ENCODE measurements at places on chromosomes 12 and 14.

DNA sequence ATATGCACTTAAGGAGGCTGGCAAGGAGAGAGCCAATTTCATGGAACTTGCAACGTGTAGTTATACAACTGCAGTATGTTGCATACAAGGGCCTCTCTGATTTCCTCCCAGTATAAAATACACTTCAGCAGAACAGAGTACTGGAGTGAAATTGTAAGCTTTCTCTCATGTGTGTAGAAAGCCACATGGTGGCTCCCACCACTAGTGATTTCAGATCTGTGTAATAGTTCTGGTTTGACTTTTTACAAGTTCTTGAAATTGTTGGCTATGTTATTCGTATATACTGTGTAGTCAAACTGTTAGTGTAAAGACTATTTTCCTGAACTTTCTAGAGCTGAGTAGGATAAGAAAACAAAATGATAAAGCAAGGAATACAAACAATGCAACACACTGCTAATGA, 16.4 kb upstream of the LMO3 start:
- DNase-seq: no peak

DNA sequence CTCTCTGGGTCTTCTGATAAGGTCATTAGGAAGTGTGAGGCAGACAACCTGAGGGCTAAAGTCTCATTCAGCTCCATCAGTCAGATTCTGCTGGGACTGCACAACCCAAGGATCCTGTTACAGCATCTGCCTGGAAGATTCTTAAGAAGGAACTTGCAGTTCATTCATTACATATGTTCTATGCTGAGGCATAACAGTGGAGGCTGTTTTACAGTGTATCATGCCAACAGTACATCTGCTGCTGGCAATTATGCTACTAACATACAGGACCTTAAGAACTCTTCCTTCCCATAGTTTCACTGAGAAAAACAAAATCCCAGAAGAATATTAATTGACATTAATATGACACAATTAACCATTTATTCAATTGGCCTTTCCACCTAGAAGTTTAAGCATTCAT, 968.6 kb downstream of the DIO2 start:
- no peak for DNase-seq

- DNase-seq: no peak
Observed at GRCh38 chr14:54532111-54533012, 22.7 kb downstream of the CGRRF1 start.

DNA sequence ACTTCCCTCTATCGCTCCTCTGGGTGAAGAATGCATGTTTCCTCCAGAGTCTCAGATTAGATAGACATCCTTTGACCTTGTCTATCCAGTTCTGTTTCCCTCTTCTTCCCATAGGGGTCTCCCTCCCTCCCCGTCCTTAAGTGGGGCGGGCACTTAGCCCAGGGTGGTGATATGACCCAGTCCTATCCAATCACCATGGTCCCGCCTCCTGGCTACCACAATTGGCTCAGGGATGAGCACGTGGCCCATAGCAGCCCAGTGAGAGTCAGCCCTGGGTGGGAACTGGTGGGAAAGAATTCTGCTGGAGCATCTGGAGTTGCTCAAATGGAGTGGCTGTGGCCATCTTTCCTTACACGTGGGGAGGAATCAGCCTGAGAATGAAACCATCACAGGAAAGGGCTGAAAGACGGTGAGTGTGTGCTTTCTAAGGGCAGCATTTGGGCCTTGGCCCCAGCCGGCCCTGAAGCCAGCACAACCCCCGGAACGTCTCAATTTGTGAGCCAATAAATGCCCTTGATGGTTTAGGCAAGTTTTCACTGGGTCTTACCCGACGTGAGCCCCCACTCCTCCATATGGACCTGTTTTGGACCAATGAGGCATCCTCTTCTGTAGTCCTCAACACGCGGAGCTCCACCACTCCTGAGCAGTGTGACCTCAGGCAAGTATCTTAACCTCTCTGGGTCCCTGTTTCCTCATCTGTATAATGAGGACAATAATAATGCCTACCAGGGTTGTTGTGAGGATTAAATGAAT, 14.4 kb upstream of the MLXIP start:
- peak; percentile 96 for DNase-seq

GRCh38 chr12:71125515-71125914, 32.3 kb downstream of the TSPAN8 start:
- no peak for DNase-seq

GRCh38 chr14:76760331-76761135, 735 bp upstream of the VASH1 start:
- DNase-seq: peak; percentile 2

DNA sequence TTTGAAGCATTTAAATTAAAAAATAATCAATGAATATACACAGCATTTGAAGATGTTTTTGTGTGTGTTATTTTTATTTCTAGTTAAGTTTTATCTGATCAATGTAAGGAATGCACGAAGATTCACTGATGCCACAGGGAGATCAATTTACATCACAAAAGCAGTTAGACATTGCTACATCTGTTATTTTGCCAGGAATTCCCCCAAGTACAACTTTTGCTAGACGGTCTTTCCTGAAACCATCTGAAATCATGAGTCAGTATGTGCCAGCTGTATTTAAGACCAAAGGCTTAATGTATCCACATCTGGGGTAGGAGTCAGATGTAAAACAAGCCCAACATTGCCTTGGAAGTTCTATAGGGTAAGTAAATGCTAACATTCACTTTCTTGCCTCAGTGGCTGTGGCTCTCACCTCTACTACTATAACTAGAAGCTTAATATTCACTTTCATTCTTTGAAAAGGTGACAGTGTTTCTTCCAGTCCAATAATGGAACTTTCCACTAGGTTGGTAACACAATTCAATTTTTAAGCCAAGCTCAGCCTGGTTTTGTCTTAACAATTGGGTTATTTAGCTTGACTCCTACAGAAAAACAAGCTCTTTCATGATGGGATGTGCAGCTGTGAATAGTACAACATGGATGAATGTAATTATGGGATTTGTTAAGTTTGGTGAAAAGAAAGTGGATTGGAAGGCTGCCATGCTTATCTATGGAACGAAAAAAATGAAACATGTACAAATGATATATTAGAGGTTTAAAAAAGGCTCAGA, 385.4 kb upstream of the TMEM132C start:
- DNase-seq: no peak

GRCh38 chr14:100359881-100360280, 36.7 kb downstream of the SLC25A47 start:
- DNase-seq: no peak

- no peak for DNase-seq
Observed at GRCh38 chr12:14157088-14157747, 175.8 kb upstream of the GRIN2B start.

GRCh38 chr12:104687823-104688573, 231.2 kb downstream of the CHST11 start:
- DNase-seq: no peak

DNA sequence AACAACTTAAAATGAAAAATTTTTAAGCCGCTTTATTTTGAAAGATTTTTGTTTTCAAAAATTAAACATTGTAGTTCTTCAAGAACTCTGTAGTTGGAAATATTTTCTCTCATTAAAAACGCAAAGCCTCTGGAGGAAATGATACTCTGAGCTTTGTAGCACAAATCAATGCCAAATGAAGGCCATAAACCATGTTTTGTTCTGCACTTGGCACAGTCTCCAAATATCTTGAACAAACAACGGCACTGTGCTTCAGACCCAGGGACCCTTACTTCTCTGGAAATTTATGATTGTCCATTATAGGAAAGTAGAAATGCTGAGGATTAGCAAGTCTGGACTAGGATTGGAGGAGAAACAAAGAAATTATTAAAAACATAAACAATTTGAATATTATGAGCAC, 160.8 kb upstream of the BMP4 start:
- DNase-seq: no peak

GRCh38 chr12:28369483-28369882, 179.2 kb downstream of the CCDC91 start:
- no peak for DNase-seq

All from H4 (cell line).